ENCODE measurements at places on chromosomes 3 and 15. TPM values are rescaled to one million over a fixed set of nuclear protein-coding genes. Genes with fewer than 3 reads are reported as not detected.

DNA sequence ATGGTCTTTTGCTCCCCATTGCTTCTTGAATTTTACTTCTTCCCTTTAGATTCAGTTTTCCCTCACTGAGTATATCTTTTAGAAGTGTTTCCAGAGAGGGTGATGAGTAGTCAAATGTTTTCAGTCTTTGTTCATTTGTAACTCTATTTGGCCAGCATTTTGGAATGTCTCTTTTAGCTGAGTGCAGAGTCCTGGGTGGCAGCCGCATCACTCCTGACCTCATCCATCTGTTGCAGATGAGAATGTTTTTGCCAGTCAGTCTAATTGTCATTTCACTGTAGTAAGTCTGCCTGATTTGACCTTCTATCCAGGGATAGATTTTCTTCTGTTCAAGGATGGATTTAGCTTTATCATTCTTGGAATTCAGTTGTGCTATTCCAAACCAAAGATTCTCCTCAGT is 7.3 kb downstream of the SRPRB start:
- DNase-seq = peak; percentile 16

- DNase-seq = no peak
Observed at GRCh38 chr3:77227567-77227966, 187.7 kb downstream of the ROBO2 start.

GRCh38 chr15:64071931-64072765 is 21.5 kb downstream of the CIAO2A start:
- no peak for DNase-seq

GRCh38 chr15:91182101-91182500 is 82.0 kb downstream of the SV2B start:
- DNase-seq = no peak

DNA sequence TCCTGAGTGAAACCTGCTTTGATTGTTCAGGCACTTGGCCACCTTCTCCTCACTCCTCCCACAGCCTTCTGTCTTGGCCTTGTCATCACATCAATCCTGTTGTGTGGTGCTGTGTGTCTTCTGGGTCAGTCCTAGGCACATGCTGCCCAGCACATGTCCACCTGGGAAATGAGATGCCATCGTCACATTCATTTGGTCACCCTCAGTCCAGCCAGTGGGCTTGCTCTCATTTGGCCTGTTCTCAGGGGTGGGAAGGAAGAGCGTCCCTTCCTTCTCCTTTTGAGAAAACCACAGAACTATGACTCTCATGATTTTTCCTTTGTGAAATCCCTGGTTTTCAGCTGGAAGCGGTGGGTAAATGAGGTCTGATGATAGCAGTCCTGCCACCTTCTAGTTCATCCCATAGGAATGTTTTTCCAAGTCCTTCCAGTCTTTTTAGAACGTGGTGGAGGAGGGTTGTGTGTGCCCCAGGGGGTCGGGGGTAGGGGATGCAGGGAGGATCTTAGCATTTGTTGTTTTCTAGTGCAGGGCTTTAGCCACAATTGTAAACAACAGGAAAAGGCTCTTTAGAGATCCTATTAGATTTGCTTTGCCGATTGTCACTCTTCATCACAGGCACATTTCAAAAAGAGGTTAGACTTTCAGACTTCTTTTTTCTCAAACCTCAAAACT is 8.4 kb upstream of the PLA1A start:
- DNase-seq = no peak

LRRC31 gene
- not detected for total RNA-seq

DNA sequence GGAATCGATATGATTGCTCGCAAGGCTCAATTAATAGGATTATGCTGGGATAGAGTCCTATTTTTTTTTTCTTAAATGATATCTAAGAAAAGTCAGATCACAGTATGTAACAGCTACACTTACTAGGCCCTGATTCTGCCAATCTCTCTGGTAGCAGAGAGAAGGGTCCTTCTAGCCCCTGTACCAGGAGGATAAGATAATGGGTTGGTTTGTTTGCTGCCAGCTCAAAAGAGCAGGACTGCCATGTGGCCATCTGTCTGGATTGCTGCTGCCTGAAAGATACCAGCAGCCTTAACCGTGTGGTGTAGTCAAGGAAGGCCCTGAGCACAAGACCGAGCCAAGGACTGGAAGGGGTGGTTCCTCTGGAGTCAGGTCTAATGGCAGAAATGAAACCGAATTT is 236.4 kb downstream of the KLF13 start:
- no peak for DNase-seq

- DNase-seq = peak; percentile 97
Observed at GRCh38 chr3:55169608-55170072, 241.8 kb upstream of the LRTM1 start.

Measured in fibroblast of the aortic adventitia (primary cell).